ENCODE measurements at places on chromosomes 13 and 19.

DNA sequence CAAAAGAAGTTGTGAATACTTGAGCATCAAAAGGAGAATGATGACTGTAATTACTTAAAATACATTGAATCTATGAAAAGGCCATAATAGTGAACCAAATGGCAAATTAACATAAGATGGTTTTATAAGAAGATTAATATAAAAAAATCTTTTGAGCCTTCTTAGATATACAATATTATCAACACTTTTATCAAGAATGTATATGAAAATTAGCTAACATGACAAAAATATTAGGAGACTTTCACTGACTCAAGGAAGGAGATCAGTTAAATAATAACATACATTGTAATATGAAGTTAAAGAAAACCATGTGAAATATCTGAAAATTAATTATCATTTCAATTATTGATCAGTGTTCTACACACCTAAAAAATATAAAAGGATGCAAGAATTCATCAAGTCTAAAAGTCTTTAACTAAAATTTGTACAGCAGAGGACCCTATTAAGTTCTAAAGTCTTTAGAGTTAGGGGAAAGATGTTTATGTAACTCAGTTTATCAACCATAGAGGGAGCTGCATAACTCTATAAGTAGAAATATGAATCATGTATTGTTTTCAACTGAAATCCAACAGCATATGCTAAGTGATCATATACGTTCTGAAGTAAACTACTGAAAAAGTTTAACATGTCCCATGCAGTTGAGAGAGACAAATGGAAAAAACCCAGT, 756.1 kb upstream of the MIR17HG start:
- no peak for DNase-seq

DNA sequence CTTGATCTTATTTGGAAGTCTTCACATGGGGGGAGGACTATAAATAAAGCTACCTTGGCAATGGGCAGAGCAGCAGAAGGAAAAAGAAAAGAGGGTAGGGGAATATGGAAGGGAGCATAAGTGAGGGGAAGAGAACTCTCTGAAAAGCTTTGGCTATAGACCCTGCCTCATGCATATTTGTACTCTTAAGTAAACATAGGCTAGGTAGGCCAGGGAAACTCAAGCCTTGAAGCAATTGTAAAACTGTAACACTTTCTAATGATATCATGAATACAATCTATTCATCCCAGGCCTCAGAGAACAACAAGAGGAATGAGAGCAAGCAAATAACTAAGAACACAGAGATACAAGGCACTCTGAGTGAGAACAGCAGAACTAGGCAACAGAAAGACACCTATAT, 20.4 kb downstream of the MYCBP2 start:
- DNase-seq = no peak

GRCh38 chr19:51727349-51727880, 3.6 kb upstream of the HAS1 start:
- DNase-seq = no peak

GRCh38 chr13:40113643-40114304, 458.3 kb downstream of the COG6 start:
- DNase-seq = no peak

- DNase-seq = no peak
These were observed 14.1 kb downstream of the RDH8 start for GRCh38 chr19:10027158-10027997.

GRCh38 chr13:83780227-83780626, 102.0 kb downstream of the SLITRK1 start:
- no peak for DNase-seq

DNA sequence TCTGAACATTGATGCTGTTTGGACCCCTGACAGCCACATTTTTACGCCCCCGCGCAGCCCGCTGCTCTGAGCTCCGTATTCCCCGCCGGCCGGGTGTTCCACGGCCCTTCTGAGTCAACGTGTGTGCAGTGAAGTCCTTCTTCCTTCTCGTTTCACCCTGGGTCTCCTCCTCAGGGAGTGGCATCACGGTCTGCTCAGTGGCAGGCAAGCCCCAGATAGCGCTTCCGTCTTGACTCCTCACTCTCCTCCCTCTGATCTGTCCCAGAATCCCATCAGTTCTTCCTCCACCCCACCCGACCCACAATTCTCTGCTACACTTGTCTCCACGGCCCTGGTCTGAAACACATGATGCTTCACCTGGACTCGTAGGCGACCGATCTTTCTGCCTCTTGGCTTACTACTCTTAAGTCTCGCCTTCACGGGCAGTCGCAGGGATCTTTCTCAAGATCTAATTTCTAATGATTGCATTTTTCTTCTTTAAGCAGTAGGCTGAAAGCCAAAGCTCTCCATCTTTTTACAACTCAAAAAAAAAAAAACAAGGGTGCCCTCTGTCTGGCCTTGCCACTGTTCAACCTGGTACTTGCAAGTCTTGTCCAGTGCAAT, 33.9 kb downstream of the CCNE1 start:
- DNase-seq = no peak
